ENCODE measurements at places on chromosomes 6 and 20.

GRCh38 chr6:5095236-5095635 lies 10.1 kb downstream of the PPP1R3G start:
- DNase-seq = no peak

- no peak for DNase-seq
Observed at GRCh38 chr6:15405129-15406068, 159.5 kb downstream of the JARID2 start.

DNA sequence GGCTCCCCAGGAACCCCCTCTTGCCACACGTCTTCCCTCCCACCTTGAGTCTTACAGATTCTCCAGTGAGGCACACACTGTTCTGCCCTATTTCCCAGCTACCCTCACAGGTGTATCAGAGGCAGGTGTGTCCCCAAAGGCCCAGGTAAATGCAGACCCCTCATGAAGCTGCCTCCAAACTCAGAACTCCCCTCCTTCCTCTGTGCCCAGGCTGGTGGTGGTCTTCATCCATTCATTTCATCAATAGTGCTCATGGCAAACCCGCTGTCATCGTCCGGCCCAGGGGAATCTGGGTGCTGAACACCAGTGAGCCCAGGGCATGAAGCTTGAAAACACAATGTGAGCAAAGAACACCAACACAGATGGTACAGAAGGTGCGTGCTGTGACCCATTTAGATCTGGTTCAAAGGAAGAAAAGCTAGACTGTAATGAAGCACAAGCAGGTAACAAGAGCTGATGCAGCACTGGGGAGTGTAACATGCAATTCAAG lies 213.1 kb downstream of the SYNDIG1 start:
- DNase-seq = no peak

GRCh38 chr6:79943133-79943532 lies 4.2 kb downstream of the ELOVL4 start:
- no peak for DNase-seq

DNA sequence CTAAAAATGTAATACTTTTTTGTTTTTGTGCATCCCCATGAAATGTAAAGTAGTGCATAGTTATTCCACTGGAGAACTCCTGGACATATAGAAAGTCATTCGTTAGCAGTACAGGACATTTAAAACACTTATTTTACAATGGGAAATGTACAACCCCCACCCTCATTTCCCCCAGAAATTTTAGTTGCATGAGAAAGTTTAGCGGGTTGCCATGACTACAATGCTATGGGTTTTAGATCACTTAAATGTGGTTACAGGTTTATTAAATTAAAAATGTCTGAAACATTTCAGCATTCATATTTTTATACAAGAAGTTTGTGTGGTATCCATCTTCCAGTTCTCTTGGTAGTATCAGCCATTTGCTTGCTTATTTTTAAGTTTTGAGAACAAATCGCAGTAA lies 54.9 kb upstream of the TRAF3IP2 start:
- DNase-seq = no peak

- no peak for DNase-seq
Observed at GRCh38 chr6:92008757-92009502, 1410.4 kb downstream of the EPHA7 start.

DNA sequence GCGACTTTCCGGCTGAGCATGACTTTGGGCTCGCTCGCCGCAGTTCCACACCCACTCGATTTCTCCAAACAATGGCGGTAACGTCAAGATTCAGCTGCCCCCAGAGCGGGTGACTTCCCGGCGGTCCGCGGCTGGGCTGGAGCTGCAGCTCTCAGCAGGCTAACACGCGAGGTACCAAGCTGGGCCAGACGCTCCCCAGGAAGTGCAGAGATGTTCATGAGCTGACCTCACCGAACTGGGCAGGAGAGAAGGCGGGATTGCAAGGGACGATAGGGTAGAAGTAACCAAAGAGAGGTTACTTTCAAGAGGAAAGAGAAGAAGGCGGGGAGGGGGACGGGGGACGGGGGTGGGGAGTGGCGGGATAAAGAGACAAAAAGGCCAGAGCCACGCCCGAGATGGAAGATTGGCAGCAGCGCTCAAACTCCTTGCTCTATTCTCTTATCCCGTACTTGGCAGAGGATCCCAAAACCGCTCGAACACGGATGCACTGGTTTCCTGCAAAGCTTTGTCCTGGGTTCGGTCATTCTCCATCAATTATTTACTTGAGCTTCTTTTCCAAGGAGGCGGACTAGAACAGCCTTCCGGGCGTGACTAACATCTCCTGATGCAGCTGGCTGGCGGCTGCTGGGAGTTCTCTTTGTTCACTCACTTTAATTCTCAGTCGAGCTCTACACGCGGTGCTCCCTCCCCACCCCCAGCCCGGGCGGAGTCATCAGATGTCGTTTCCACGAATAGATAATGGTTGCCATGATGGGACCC lies at the start of gene MTCL3:
Gene MTCL3 (minus strand): TSS at position 626 of the 759 bp plus-strand sequence.
- no peak for DNase-seq

Measured in CD4-positive, alpha-beta T cell treated with Interleukin-6 at 100 ng/mL for 8 hours (primary cell).